ENCODE measurements at places on chromosomes 6 and 20. TPM values are rescaled to one million over a fixed set of nuclear protein-coding genes. Genes with fewer than 3 reads are reported as not detected.

PDCD2 gene
- 50.0 TPM for total RNA-seq

PRRT1 gene
- 0.44 TPM for total RNA-seq

RAB32 gene
- 9.2 TPM for total RNA-seq

ABHD16B gene
- total RNA-seq: not detected

FAM209B gene
- total RNA-seq: not detected

TRIM26 gene
- 68.5 TPM for total RNA-seq

RAET1E gene
- total RNA-seq: 14.4 TPM

WFDC6 gene
- total RNA-seq: not detected

ARID1B gene
- 233 TPM for total RNA-seq

RGS17 gene
- 0.18 TPM for total RNA-seq

ZGPAT gene
- total RNA-seq: 23.6 TPM

FAM184A gene
- total RNA-seq: 0.19 TPM

MEP1A gene
- total RNA-seq: 0.34 TPM

C6orf163 gene
- total RNA-seq: 1.9 TPM

BPIFB4 gene
- not detected for total RNA-seq

PXDC1 gene
- total RNA-seq: 69.2 TPM

RBM38 gene
- total RNA-seq: 16.7 TPM

LAMP5 gene
- not detected for total RNA-seq

ZFP57 gene
- total RNA-seq: not detected

BFSP1 gene
- 0.85 TPM for total RNA-seq

PRSS16 gene
- total RNA-seq: 7.7 TPM

CPNE5 gene
- 0.64 TPM for total RNA-seq

RAB23 gene
- 8.3 TPM for total RNA-seq

CDH22 gene
- total RNA-seq: 2.7 TPM

GINS1 gene
- 3.6 TPM for total RNA-seq

BTN3A1 gene
- total RNA-seq: 11.4 TPM

C6orf120 gene
- 19.4 TPM for total RNA-seq

C20orf202 gene
- 0.97 TPM for total RNA-seq

BTNL2 gene
- total RNA-seq: not detected

C20orf144 gene
- total RNA-seq: not detected

KCNB1 gene
- total RNA-seq: 2.2 TPM

SLC17A2 gene
- not detected for total RNA-seq

MTRF1L gene
- 12.4 TPM for total RNA-seq

PMEPA1 gene
- total RNA-seq: 13.1 TPM

RAD21L1 gene
- total RNA-seq: not detected

MAS1 gene
- total RNA-seq: not detected

AKAP12 gene
- total RNA-seq: 20.1 TPM

CST5 gene
- total RNA-seq: not detected

PPIL6 gene
- total RNA-seq: 7.9 TPM

PNLDC1 gene
- 1.1 TPM for total RNA-seq
